ENCODE measurements at places on chromosomes 11 and 22.

- no peak for DNase-seq
Measured at GRCh38 chr11:45949992-45950407, 27.5 kb downstream of the LARGE2 start.

GRCh38 chr11:72229925-72230763, 5.6 kb downstream of the INPPL1 start:
- DNase-seq: no peak

DNA sequence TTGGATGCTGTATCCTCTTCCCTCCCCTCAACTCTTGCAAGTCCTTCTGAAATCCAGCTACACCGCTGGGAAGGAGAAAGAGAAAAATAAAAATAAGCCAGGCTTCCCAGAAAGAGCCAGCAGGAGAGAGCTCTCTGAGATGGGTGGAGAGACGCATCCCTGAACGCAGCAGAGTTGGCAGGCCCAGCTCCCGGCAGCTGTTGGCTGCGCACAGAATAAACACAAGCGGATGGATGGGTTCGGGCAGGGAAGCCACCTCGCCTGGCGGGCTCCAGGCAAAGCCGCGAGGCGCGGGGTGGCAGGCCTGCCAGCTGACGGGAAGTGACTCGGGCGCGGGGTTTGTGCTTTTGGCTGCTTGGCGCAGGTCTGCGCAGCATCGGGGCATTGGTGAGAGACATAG, 537.7 kb downstream of the MIAT start:
- no peak for DNase-seq

- no peak for DNase-seq
Measured at GRCh38 chr11:118786657-118787056, 4.3 kb downstream of the DDX6 start.

GRCh38 chr11:13669544-13670488, 1.3 kb downstream of the FAR1 start:
- DNase-seq: no peak

- no peak for DNase-seq
Measured at GRCh38 chr11:23586173-23586572, 725.9 kb upstream of the CCDC179 start.

GRCh38 chr22:37905534-37906363, at the start of gene MICALL1:
MICALL1 (plus strand) TSS chr22:37906297; CDS start chr22:37906423, 126 bp downstream.
- peak; percentile 21 for DNase-seq

DNA sequence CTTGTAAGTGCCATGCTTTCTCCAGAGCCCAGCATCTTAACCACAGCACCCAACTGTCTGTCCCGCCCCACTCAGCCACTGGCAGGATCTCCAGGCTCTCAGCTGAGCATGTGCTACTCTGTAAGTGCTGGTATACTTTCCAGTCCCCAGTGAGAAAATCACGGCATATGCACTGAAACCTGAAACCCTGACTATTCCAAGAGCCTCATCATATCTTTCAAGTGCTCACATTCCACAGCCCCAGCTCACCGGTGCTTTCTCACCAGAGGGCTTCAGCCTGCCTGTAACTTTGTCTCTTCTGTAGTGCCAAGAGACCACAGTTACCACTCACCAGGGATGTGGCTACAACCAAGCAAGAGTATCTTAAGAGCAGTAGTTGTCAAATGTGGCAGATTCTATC, 24.4 kb upstream of the PAMR1 start:
- DNase-seq: no peak

DNA sequence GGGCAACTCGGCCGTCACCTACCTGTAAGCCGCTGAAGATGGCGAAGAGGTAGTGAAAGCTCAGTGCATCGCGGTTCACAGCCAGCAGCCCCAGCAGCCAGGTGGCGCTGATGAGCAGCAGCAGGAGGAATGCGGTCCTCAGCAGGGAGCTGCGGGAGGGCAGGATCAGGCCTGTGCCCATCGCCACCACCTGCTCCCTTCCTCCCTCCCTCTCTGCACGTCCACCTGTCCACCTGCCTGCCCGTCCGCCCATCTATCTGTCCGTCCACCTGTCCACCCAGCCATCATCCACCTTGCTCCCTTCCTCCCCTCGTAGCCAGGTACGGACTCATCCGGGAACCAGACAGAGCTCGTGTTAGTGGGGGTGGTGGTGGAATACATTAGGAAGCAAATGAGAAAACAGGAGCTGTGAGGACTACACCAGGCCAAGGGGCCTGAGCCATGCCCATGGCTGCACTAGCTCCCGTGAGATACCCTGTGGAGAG, 32.2 kb downstream of the TRMU start:
- DNase-seq: peak; percentile 44

- DNase-seq: no peak
Measured at GRCh38 chr11:118441770-118442275, 5.5 kb downstream of the KMT2A start.
